ENCODE measurements at places on chromosomes 6 and 20.
A peak's percentile ranks its signal among the peaks of the same experiment; 100 is the strongest.

GRCh38 chr6:12442455-12442854 lies 152.3 kb downstream of the EDN1 start:
- DNase-seq = no peak
- H3K27me3 ChIP-seq = peaks cover 18% of the 10 kb centered on the region
- H3K4me3 ChIP-seq = no peak overlapping the region
- H3K4me1 ChIP-seq = no peaks in the 10 kb centered on the region

- no peaks in the 10 kb centered on the region for H3K4me1 ChIP-seq
- H3K36me3 ChIP-seq = peaks cover 5% of the 10 kb centered on the region
- no peaks in the 10 kb centered on the region for H3K27me3 ChIP-seq
- no peak for DNase-seq
- H3K27ac ChIP-seq = no peak overlapping the region
Measured at GRCh38 chr6:72841195-72841594, 219.3 kb downstream of the KCNQ5 start.

GRCh38 chr6:42304053-42304712 lies 86.5 kb upstream of the MRPS10 start:
- H3K4me1 ChIP-seq = no peaks in the 10 kb centered on the region
- no peak for DNase-seq
- no peak overlapping the region for H3K27ac ChIP-seq
- no peak overlapping the region for H3K4me3 ChIP-seq

DNA sequence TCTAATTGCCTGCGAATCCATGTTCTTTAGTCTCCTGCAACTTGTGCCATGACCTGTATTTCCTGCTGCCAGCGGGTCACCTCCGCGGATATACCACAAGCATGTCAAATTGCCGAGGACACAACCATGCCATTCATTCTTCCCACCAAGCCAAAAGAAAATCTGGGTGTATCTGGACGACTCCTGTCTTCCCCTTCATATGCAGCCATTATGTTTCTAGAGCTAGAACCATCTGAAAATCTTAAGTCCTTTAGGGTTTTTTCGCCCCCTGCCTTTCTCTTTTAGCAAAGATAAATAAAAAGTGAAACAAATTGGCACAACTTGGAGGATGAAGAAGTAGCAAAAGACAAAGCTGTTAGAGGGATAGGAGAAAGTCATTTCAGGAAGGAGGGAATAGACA lies 242.6 kb downstream of the ARID1B start:
- H3K27me3 ChIP-seq = no peaks in the 10 kb centered on the region
- H3K4me3 ChIP-seq = peak overlapping the region; percentile 87
- peak overlapping the region; percentile 97 for H3K27ac ChIP-seq
- H3K36me3 ChIP-seq = no peaks in the 10 kb centered on the region
